Brain (organoid and tissue), 16 donors: ENCODE measurements at places on chromosomes 3 and 15. TPM values are rescaled to one million over a fixed set of nuclear protein-coding genes. Genes with fewer than 3 reads are reported as not detected.

Gene GRAMD2A
- 3.0 TPM for polyA plus RNA-seq

Gene GOLGA6L24
- polyA plus RNA-seq = not detected

Gene RHCG
- polyA plus RNA-seq = 4.0 TPM

Gene LMAN1L
- not detected for polyA plus RNA-seq

Gene ACAD9
- polyA plus RNA-seq = 39.9 TPM

Gene ABHD14A
- 70.3 TPM for polyA plus RNA-seq

Gene PDZRN3
- polyA plus RNA-seq = 14.2 TPM

Gene PPP1R2
- polyA plus RNA-seq = 20.7 TPM

Gene FGD5
- 2.8 TPM for polyA plus RNA-seq

Gene CTNNB1
- 68.8 TPM for polyA plus RNA-seq

Gene CLDN16
- polyA plus RNA-seq = not detected

Gene RETNLB
- polyA plus RNA-seq = not detected

Gene ADGRG7
- polyA plus RNA-seq = not detected

GRCh38 chr3:57331078-57331610 lies 38.7 kb upstream of the ASB14 start:
- no peak for DNase-seq

GRCh38 chr3:86109434-86109833 lies 881.5 kb downstream of the VGLL3 start:
- DNase-seq = no peak

DNA sequence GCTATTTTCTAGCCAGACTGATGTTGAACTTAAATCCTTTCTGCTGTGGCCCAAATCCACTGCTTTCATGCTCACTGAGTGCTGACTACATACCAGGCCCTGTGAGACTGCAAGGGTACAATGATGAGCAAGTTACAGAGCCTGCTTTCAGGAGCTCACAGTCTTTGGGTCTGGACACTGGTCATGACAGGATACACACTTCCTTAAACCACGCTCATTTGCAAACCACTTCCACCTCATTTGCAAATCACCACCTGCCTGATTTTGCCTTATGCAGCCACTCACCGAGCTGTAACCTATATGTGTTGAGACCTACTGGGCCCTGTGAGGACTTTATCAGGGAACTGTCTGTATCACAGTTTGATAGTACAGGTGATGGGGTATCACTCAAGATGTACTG lies 50.2 kb upstream of the LRRC58 start:
- DNase-seq = no peak

GRCh38 chr3:155861476-155862183 lies 7.4 kb upstream of the SLC33A1 start:
- no peak for DNase-seq

DNA sequence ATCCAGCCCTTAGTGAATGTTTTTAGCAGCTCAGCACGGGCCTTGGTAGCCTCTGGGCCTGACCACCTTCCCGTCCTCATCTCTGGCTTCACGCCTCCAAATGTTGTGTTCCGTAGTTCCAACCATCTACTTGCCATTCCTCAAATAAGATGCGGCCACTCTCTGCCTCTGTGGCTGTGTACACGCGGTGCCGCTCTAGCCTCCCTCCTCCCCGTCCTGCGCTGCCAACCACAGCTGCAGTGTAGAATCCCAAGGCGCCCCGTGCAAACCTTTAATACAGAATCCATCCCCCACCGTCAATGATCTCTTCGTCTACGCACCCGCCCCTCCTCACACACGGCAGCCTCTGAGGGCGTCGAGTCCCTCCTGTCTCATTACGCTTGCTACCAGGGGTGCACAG lies 77.2 kb downstream of the VGLL4 start:
- no peak for DNase-seq

DNA sequence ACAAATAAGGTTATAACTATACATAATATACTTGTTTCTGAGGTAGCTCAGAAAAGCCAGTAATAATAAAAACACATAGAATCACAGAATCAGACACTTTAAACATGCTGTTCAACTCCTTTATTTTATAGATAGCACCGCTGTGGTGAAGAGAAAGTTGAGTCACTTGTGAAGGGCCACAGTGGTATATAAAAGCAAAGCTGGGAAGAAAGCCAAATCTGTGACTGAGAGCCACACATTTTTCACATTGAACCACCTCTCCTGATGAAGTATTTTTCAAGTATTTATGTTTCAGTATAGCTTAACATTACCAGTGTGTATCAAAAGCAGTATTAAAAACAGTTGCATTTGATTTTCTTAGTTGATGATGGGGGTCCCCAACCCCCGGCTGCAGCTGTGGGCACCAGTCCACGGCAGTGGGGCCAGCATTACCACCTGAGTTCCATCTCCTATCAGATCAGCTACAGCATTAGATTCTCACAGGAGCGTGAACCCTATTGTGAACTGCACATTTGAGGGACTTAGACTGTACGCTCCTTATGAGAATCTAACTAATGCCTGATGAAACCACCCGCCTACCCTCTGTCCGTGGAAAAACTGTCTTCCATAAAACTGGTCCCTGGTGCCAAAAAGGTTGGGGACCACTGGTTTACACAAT lies 46.2 kb downstream of the TBL1XR1 start:
- DNase-seq = no peak

- no peak for DNase-seq
Observed at GRCh38 chr3:177816667-177817208, 619.5 kb upstream of the TBL1XR1 start.

DNA sequence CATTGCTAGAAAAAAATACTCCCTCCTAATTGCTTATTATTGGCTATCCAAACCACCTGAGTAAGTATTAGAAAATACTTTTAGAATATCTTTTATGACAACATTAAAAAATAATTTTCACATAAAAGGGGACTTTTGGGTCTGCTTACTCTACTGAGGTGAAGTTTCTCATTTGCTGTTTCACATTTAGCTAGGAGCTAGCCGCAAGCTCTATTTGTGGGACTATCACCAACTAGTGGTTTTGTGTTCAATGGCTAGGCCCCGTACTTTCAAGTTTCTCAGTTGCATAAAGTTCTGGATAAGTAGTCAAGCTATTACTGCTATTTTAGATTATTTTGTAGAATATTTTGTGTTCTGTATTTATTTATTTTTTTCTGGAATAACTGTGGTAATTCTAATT lies 244.2 kb upstream of the SLITRK3 start:
- DNase-seq = no peak

- DNase-seq = peak; percentile 82
Observed at GRCh38 chr3:88113311-88114162, 36.2 kb upstream of the C3orf38 start.

- DNase-seq = no peak
Observed at GRCh38 chr15:29259233-29259632, 10.4 kb downstream of the NSMCE3 start.

- DNase-seq = no peak
Observed at GRCh38 chr3:63642488-63642887, 10.0 kb upstream of the SNTN start.

DNA sequence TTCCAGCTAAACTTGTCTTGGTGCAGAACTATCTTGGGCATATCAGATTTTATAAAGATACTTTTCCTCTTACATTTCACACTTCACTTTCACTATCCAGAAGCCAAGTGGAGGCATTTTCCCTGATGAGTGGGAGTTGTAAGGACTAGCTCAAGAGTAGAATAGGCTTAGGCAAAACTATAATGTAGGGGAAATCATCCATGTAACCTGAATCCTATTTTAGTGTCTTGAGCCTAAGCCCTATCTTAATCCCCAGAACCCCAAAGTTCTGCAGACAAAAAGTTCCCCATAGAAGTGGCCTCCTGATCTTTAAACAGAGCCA lies 42.2 kb upstream of the CD47 start:
- DNase-seq = peak; percentile 45

DNA sequence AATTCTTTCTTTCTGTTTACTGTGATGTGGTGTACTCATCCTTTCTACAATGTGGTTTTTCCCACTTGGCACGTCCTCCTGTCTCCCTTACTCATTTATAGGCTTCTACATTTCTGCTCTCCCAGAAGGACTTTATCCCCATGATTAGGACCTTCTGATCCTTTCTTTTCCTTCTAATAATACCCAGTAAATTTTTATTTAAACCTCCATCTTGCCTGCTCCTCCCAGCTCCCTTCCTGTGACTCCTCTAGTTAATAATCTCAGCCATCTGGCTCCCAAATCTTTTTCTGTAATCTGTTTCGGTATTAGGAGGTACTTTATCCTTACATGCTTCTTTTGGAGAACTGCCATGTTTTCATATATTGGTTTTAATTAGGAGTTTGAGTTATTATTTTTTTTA lies 11.2 kb upstream of the P2RY1 start:
- DNase-seq = no peak

DNA sequence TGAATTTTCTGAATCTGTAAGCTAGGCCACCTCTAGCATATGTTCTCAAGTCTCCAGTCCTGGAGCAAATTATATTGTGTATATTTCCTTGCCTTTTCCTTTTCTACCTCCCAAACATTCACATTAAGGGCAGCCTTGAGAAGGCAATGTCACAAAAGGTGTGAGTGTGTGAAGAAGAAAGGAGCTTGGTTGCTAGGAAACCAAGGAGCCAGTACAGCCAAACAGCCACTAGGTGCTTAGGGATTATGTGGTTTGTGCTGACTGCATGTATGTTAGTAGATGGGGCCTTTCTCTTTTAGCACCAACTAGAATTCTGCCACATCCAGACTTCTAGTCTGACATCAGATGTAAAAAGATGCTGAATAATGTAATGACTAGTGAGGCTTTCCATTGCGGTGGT lies 118.8 kb upstream of the DAZL start:
- peak; percentile 64 for DNase-seq

GRCh38 chr15:100759106-100759505 lies 120.5 kb upstream of the ALDH1A3 start:
- no peak for DNase-seq

- no peak for DNase-seq
Observed at GRCh38 chr3:152335273-152335672, 66.5 kb downstream of the MBNL1 start.

- peak; percentile 70 for DNase-seq
Observed at GRCh38 chr3:171320750-171321558, 139.3 kb downstream of the TNIK start.

- DNase-seq = no peak
Observed at GRCh38 chr15:87672309-87673288, 583.9 kb downstream of the NTRK3 start.

- no peak for DNase-seq
Observed at GRCh38 chr3:40930131-40930538, 269.2 kb upstream of the CTNNB1 start.

DNA sequence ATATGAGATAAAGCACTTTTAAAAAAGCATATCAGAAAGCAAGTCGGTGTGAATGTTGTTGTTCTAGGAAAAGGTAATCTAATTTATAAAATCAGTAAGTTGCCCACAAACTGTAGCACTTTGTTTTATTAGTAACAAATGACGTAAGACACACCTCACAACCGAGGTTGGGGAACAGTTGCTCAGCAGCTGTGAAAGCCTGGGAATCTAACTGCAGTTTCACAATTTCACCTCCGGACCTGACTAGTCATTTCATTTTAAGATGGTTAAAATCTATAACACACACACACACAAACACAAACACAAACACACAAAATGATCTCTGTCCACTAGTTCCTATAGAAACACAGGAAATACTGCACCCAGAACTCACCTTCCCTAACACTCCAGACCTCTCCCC lies 406.7 kb upstream of the NR2F2 start:
- DNase-seq = no peak

DNA sequence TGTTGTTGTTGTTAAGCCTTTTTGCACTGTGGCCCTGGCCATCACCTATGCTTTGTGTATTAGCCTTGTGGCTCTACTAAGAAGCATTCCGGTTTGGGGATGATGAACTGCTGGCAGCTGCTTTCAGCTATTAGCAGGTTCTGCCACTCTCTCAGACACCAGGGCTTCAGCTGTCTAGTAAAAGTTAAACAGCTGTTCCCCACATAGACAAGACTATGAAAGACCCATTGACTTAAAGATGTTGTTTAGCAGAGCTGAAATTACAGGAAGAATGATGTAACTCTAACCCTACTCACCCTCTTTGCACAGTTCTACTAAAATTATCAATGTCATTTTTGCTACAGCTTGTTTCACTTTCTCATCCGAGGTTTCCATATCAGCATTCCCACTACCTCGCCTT lies 131.2 kb upstream of the CGNL1 start:
- DNase-seq = no peak

GRCh38 chr15:45855210-45855906 lies 220.5 kb downstream of the SQOR start:
- DNase-seq = no peak

DNA sequence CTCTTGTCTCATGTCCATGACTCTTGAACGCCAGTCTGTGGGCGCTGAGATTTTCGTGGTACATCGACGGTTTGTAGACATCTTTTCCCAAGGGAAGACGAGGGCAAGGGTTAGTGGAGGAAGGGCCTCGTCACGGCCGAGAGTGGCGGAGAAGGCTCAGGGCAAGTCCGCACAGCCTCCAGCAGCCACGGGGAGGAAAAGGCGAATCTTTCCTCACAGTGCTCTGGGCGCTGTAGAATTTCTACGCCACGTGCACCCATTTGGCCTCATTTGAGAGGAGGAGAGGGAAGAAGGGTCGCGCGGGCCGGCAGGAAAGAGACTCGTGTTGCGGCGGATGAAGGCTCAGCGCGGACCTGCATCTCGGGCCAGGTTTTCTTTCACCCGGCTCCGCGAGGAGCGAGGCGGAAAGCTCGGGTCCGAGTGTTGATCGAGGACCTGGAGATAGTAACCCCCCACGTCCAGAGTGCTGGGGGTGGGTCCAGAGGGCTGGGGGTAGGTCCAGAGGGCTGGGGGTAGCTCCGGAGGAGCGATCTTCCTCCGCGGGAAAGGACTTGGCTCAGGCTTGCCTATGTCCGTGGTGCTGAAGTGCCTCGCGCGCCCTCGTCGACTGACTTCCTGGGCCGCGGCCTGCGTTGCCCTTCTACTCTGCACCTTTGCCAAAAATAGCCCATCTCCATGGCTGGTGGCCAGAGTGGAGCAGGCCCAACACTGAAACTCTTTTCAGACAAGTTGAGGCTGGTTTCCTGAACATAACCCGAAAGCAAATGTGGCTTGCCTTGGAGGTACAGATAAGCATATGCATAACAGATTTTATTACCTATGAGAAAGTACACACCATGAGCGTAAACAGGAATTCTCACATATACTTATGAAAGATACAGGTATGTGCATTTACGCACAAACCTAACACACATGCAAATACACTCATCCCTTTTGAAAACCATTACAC lies 1.1 kb downstream of the SLC35G2 start:
- DNase-seq = peak; percentile 68

- DNase-seq = no peak
Observed at GRCh38 chr3:164864454-164864853, 213.8 kb downstream of the SI start.

GRCh38 chr3:123759311-123759710 lies 124.8 kb downstream of the MYLK start:
- DNase-seq = peak; percentile 20

DNA sequence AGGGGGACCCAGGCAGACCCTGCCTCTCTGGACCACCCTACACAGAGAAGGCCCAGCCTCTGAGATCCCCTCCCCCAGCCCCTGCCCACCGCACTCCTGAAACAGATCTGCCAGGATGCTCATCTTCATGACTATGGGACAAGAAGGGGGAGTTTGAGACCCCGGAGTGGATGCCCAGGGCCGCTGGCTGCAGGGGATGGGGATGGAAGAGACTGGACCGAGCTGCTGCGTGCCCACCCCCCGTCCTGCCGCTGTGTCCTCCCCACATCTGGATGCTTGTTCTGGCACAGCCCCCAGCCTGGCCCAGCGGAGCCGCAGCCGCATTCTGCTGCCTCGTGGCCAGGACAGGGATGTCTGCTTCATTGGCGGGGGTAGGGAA lies 30.3 kb upstream of the SEMA3F start:
- no peak for DNase-seq
